ENCODE measurements at places on chromosomes 7 and 10.

DNA sequence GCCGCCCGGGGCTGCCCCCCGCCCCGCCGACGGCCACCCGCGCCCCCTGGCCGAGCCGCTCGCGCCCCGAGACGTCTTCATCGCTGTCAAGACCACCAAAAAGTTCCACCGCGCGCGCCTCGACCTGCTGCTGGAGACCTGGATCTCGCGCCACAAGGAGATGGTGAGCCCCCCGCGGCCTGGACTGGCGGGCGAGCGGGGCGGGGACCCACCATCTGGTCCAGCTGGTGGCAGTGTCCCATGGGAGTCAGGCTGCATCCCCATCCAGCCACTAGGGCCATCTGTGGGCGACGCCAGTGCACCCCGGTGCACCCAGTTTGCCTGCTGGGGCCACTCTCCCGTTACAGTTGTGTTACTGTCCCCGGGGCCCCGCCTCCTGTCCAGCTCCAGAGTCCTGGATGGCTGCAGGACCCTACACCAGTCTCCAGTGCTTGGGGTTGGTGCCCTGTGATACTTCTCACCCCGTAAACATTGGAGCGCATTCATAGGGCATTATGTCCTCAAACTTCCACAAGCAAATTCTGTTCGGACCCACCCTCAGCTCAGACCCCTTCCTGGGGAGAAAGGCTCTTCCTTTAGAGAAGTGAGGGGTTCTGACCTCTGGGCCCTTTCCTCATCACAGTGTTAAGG lies 672 bp downstream of the LFNG start:
- DNase-seq, result no peak

DNA sequence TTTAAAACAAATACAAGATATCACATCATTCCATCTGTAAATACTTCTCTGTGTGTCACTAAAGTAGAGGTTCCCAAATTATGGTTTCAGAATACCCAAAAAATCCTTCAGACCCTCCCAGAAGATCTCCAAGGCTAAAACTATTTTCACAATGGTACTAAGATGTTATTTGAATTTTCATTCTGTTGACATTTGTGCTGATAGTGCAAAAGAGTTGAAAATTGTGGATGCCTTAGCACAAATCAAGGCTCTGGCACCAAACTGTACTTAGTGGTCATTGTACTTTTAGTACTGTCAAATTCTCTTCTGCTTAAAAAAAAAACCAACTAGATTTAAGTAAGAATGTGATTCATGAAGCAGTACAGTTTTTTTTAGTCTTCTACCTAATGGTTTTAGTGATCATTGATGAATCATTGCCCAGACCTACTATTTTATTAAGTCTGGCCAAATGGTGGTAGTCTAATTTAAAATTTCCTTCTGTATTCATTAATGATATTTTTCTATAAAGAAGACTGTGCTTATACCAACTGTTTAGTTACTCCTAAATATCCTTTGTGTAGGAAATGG lies 50.5 kb downstream of the TPST1 start:
- no peak for DNase-seq

DNA sequence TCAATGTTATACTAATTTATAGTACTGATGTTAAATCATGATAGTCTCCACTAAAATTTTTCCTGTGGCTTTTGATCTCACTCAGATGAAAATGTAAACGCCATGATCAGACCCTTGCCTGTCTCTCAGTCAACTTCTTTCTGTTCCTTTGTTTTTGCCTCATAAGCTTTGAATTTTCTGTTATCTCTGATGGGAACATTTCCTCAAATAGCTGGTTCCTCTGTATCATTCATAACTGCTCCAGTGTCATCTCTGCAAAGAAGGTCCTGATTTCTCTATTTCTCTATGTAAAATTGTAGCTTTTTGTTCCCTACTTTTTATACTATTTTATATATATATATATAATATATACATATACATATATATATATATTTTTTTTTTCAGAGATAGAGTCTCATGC lies 67.5 kb downstream of the GPR141 start:
- no peak for DNase-seq

DNA sequence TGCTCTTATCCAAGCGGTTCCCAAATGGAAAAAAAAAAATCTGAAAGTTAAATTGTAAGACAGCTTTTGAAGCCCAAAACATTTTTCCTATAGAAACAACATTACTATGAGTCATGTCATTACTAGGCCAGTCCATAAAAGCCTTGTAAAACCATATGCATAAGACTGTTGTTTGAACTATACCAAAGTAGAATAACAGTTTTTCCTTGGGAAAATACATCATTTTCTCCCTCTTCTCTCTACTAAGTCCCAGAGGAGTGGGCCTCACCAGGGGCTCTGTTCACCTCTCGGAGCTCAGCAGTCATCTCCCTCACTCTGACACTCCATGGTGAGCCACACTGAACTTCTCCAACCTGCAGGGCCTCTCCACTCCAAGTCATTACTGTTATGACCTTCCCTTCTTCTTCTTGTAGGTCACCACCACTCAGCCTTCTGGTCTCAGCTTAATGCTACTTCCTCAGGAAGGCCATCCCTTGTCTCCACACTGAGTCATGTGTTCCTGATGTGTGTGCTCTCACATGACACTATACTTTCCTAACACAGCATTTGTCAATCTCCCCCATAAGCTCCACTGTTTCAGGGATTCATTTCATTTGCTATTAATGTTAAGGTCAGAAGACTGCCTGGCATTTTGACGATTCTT lies 32.5 kb downstream of the ZNF438 start:
- no peak for DNase-seq

GRCh38 chr10:94412449-94412848 lies 10.1 kb downstream of the TBC1D12 start:
- no peak for DNase-seq

- no peak for DNase-seq
Observed at GRCh38 chr7:53426145-53426750, 390.8 kb downstream of the POM121L12 start.

DNA sequence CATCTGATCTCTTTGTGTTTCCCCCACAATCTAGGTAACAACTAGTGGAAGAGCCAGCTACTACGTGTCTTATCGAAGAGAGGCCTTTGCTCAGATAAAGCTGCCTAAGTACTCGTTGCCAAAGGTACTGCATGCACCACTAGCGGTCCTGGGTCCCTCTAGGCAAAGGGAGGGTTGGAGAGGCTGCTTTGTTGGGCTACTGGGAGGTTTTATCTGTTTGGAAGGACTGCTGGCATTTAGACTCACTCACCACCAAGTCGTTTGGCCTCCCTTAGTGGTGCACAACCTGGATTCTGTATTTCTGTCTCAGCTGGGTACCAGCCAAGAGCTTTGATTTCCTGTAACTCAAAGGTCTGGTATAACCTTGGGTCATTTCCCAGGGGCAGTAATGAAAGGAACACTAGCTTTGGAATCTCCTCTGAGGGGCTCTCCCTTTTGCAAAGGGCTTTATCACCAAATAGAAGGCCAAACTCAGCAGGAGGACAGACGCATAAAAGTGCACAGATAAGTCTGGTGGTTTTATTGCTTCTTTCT lies 498.3 kb downstream of the SORCS3 start:
- DNase-seq, result no peak

DNA sequence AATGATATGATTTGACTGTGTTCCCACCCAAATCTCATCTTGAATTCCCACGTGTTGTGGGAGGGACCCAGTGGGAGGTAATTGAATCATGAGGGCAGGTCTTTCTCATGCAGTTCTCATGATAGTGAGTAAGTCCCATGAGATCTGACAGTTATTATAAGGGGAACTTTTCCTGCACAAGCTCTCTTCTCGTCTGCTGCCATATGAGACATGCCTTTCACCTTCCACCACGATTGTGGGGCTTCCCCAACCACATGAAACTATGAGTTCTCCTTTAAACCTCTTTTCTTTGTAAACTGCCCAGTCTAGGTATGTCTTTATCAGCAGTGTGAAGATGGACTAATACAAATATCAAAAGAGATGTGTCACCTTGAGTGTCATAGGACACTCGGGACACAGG lies 502.7 kb upstream of the PODXL start:
- no peak for DNase-seq

GRCh38 chr7:14503623-14504022 lies 398.9 kb downstream of the DGKB start:
- no peak for DNase-seq
